Glomerular endothelial cell (primary cell): ENCODE measurements at places on chromosomes 7 and 10.

GRCh38 chr7:154474903-154475520, 422.8 kb downstream of the DPP6 start:
- DNase-seq = no peak

GRCh38 chr10:63711361-63711760, 190.2 kb downstream of the REEP3 start:
- no peak for DNase-seq

DNA sequence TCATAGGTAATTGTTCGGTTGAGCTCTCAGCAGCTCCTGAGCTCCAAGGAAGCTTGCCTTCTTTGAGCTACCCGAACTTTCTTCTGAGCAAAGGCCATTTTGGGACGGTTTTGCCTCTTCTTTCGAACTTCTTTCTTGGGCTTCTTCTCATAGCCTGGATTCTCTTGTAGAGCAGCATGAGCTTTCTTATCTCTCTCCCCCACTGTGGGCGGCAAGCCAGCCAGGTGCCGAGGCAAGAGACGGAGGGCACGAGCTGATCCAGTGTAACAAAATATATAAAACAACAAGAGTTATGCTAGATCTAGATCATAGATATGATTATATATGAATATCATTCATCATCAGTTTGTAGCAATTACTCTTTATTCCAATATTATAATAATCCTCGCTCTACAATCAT, 16.5 kb upstream of the KNDC1 start:
- DNase-seq = no peak

DNA sequence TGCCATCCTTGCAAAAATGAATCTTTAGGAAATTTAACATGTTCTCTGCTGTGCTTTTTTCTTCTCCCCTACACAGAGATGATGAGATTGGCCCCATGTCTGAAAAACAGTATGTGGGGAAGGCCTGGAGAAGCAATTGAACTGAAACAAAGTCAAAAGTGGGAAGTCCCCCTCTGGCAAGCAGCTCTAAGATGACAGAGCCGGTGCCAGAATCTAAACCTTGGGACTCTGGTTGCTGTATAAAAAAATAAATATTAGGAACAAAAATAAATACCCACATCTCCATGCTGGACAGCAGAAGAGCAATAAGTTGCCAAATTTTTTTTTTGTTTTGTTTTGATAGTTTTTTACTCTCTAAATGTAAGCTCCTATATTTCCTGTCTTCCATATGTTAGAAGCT, 51.8 kb upstream of the TRIL start:
- DNase-seq = no peak

DNA sequence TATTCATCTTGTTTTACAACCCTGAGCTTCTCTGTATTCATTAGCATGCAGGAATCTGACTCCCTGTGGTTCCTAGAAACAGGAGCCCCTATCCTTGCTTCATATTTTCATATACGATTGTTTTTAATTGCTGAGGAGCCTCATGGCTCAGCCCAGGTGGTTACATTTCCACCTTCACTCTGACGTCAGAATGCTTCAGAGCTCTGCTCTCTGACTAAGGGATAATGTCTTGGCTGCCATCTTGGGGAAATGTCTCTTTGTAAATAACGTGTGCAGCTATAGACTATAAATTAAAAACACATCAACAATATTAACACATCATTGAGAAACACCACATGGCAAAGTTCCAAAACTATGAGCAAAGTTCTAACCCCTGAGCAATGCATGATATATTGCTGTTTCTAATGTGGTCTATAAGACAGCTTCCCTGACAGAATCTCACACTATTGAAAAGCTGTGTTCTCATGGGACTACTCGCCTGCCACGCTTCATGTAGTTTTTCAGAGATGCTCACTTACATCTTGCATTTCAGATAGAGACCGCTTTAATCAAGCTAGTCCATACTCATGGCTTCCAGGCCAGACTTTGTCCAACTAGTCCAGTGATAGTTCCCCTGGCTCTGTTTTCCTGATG, 227.0 kb downstream of the SORCS3 start:
- DNase-seq = no peak

DNA sequence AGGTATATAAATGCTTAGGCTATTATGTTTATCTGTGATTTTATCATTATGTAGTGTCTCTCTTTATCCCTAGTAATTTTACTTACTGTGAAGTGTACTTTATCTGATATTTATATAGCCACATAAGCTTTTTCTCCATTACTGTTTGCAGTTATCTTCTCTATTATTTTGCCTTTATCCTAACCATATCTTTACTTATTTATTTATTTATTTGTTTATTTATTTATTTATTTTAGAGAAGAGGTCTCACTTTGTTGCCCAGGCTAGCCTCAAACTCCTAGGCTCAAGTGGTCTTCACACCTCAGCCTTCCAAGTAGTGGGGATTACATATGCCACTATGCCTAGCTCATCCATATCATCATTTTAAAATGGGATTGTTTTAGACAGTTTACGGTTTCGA, 331.8 kb downstream of the C7orf25 start:
- no peak for DNase-seq

GRCh38 chr7:155339474-155339873, 41.8 kb downstream of the INSIG1 start:
- no peak for DNase-seq

- DNase-seq = no peak
Observed at GRCh38 chr7:74248156-74248555, 6.0 kb downstream of the RFC2 start.

GRCh38 chr7:47392241-47392759, 189.6 kb downstream of the TNS3 start:
- DNase-seq = no peak

- no peak for DNase-seq
Observed at GRCh38 chr7:25665374-25665773, 437.1 kb upstream of the NPVF start.

DNA sequence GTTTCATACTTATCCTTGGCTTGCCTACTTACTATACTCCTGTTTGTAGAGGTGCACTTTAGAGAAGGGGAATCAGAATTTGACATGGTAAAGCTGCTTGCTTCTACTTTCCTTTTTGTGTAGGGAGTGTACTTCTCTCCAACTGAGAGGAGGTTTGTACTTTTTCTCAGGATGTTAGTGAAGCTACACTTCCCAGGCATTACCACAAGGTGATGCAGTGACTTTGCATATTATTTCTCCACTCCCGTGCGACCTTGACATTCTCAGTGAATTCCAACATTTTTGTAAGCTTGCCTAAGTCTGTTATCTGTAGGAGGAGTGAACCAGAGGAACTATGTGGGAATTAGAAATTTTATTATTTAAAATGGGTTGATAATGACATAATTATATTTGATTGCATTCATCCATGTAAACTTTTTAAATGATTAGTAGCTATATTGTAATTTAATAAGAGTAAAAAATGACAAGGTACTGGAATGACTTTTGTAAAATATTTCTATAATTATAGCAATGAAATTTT, 5.2 kb downstream of the TAX1BP1 start:
- DNase-seq = peak; percentile 41

DNA sequence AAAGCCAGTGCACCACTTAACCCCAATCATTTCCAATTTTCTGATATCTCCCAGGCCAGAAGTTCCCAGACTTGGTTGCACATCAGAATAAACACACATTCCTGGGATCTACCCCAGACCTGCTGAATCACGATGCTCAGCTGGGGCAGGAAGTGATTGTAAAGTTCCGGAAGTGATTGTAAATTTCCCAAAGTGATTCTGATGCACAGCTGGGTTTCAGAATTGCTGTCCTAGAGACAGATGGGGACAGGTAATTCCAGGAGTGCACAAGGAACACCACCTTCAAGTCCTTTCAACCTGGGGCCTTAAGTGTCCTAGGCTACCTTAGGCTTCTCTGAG, 104.2 kb upstream of the EEPD1 start:
- no peak for DNase-seq

- DNase-seq = no peak
Observed at GRCh38 chr10:11831520-11831951, 8.4 kb downstream of the PROSER2 start.

DNA sequence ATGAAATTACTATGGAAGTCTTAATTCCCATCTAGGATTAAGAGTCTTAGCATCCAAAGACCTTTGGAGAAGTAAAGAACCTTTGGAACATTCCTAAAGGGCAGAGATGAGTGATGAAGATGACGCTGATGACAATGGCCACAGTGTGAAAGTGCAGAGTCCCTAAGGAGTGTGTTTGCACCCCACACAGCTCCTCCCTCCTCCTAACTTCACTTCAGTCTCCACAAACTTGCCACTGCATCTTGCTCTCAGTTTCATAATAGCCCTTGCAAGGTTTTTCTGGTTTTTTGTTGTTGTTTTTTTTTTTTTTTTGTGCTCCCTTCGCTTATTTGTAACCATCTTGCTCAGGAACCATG, 117.5 kb upstream of the ANLN start:
- no peak for DNase-seq

- no peak for DNase-seq
Observed at GRCh38 chr7:101567230-101567629, 61.9 kb downstream of the MYL10 start.

DNA sequence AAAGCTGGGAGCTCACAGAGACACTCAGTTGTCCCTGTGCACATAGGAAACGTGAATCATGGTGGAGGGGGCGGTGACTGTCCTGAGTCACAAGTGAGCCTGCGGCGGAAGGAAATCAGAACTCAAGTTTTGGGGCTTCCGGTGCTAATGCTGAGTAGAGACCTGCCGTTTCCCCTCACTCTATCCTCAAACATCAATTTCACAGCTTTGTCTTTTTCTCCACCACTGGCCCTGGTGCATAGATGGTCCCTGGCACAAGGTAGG, 21.9 kb downstream of the ADCYAP1R1 start:
- DNase-seq = no peak

GRCh38 chr7:25829663-25830062, 322.3 kb upstream of the NFE2L3 start:
- DNase-seq = no peak

DNA sequence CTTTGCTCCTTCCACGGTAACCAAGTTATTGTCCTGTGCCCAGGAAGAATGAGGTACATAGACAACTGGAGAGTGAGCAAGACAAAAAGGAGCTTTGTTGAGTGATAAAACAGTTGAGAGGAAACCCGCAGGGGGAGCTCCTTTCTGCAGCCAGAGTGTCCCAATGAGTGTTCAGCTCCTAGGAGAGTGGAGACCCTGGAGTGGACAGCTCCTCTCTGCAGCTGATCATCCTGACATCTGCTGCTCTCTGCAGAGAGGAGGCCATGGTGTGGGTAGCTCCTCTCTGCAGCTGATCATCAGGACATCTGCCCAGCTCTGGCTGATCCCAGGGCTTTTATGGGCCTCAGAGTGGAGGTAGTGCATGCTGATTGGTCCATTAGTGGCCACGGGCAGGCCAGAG, 53.4 kb upstream of the PCDH15 start:
- DNase-seq = no peak

DNA sequence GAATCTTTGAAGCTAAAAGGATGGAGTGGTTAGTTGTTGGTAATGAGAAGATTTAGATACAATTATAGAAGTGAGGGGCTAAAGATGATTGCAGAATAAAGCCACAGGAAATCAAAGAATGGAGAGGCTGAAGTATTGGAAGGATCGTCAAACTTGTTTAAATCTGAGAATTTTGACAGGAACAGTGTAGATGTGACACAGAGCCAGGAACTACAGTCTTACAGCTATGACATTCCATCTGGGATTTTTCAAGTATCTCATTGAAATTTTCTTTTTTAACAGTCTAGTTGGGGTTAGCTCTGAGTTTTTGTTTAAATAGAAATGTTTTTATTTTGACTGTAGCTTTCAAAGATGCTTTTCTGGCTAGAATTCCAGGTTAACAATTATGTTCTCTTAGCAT, 181.4 kb downstream of the NRG3 start:
- DNase-seq = no peak

DNA sequence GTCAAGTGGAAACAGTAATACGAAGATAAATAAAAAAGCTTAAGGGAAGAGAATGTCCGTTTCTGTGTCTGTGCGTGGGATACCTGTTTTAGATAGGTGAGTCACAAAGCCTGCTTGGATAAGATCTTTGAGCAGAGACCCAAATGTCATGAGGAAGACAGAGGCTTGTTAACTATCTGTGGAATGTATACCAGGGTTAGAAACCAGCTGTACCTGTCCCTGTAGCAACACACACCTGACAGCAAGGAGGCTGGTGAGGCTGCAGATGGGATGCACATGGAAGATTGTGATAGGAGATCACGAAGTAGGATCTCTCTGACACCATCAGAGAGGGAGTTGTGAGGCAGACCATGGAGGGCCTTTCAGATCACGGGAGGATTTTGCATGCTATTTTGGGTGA, 105.3 kb downstream of the ARHGAP21 start:
- DNase-seq = no peak

- no peak for DNase-seq
Observed at GRCh38 chr7:155356323-155357105, 58.8 kb downstream of the INSIG1 start.

GRCh38 chr10:119619215-119619614, 22.5 kb upstream of the TIAL1 start:
- no peak for DNase-seq

DNA sequence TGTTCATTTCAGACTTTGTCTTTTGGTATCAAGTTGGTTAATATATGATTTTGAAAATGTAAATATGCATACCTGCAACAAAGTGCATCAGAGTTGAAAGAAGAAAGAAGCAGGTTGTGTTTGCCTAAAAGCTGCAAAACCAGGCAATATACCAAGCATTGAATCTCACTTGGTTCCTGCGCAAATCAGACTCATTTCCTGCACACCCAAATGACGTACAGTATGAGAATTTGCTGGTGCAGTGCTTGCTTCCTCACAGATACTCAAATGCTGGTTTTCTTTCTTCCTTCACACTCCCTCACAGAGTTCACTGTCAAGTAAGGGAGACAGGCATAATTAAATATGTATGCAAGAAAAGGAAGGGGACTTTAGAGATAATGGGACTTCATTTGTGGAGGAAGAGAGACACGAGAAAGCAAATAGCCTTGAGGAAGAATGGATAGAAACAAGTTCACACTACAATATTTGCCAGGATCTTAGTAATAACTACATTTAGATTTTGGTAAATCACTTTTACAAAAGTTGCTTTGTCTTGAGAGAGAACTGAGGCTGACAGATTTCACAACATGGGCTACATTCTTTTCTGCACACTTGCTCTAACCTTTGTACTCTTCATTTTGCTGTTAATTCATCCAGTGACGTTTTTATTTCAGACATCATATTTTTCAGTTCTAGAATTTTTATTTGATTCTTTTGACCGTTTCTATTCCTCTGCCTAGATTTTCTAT, 56.9 kb upstream of the AOAH start:
- DNase-seq = no peak

GRCh38 chr10:52570490-52570889, 202.1 kb downstream of the MBL2 start:
- no peak for DNase-seq

DNA sequence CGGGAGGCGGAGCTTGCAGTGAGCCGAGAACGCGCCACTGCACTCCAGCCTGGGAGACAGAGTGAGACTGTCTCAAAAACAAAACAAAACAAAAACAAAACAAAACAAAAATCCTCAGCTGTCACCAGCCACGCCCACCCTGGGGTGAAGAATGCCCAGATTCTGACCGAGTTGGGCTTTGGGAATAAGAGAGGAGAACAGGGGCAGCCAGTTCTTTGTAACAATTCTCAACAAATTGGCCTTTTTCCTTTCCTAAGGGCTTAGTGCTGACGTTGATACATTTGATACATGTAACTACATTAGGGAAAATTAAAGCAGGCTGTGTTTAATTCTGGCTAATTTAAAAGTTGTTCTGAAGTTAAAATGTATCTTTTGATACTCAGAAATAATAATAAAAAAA, 121.0 kb downstream of the EPC1 start:
- DNase-seq = no peak

GRCh38 chr10:113496111-113497109, 56.4 kb upstream of the HABP2 start:
- no peak for DNase-seq
